ENCODE measurements at places on chromosomes 16 and 17. TPM values are rescaled to one million over a fixed set of nuclear protein-coding genes. Genes with fewer than 3 reads are reported as not detected.

Gene TMC5
- not detected for total RNA-seq

Gene KRT36
- not detected for total RNA-seq

Gene NTN1
- total RNA-seq, result 0.51 TPM

Gene CCDC200
- total RNA-seq, result not detected

Gene SRL
- under 0.01 TPM for total RNA-seq

Gene PDPK1
- total RNA-seq, result 25.9 TPM

All from fibroblast of lung (primary cell).